ENCODE measurements at places on chromosomes 3 and 15.

GRCh38 chr15:23073890-23074646 is 34.7 kb upstream of the TUBGCP5 start:
- no peak for DNase-seq

DNA sequence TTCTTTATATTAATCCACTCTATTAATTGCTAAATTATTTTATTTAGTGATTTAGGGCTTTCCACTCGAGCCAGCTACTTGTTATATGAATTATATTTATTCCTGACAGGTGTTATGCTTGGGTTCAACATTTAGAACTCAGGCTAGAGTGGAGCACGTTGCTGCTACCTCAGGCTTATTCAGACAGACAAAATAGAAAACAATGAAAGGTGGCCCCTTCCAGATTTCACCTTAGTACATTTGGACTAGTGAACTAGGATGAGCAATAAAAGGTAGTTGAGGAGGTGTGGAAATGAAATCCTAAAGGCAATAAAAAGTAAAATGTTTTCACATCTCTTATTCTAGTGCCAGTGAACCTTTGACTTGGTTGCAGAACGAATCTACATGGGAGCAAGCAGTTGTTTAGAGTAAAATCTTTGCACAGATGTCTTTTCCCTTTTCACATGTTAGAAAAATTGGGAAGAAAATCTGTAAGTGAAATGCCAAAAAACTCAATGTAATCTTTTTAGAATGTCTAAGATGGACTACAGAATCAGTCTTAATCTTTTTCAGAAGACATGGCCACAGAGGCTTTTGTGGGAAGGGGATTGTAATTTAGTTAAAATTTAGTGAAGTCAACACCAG is 63.8 kb downstream of the AKAP13 start:
- no peak for DNase-seq

DNA sequence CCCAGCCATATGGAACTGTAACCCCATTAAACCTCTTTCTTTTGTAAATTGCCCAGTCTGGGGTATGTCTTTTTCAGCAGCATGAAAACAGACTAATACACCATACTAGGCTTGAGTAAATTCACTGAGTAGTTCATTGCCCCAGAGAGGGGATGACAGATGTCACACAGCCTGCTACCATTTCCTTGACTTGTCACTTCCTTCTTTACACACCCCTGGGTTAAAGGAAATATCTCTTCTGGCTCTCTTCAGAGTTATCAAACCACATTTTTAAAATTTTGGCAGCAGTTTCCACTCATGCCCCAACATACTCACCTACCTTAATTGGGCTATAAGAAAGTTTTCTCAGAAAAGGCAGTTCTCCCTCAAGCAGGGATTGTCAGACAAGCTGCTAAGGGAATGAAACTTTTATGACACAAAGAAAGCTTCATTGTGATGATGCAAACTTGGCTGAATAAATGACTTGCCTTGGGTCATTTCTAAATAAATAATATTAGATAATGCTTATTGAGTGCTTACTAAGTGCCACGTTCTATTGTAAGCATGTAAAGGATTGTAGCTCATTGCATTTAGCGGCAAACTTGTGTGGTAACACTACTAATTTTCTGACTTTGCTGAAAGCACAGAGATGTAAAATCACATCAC is 68.0 kb upstream of the RBMS3 start:
- DNase-seq, result no peak

DNA sequence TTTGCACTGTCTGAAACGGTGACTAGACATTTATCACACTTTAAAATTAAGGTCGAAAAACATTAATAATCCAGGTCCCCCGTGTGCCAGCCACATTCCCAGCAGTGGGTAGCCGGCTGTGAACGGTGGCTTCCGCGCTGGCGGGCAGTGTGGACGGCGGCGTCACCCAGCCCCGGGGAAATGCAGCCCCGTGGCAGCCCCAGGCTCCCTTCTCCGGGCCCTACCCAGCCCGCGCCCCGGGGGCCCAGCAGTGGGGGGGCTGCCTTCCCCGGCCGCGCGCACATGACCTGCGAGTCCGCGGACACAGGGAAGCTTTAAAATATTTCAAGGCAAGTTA is 25.3 kb downstream of the GABRA5 start:
- DNase-seq, result no peak

- DNase-seq, result no peak
These were observed 86.5 kb upstream of the PRR23E start for GRCh38 chr3:127106456-127106855.

GRCh38 chr15:93088981-93089726 is at the start of gene RGMA:
Gene RGMA (minus strand): TSS chr15:93089211. CDS start chr15:93088932, 279 bp downstream.
- no peak for DNase-seq

All from SW 1271 (cell line).